Stimulated activated CD8-positive, alpha-beta memory T cell treated with anti-CD3 and anti-CD28 coated beads, Interleukin-4, amount 100 ng/mL, for 4 hours (primary cell): ENCODE measurements at places on chromosomes 16 and 17.

DNA sequence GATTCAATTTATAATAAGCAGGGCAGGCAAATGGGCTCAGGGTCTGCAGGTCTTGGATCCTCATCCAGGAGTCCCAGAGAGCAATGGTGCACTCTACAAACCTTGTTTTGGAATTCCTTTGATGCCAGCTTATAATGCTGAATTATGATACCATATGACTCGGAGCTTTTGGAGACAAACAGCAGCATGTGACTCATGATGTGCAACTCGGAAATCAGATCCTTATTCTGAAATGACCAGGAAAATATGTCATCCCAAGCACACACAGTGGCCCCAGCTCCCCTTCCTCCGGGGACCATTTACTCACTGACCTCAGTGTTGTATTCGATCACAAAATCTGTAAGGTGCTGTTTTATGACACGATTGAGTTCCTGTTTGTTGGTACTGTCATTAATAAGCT, 20.2 kb upstream of the UMOD start:
- DNase-seq: no peak

- no peak for DNase-seq
Measured at GRCh38 chr17:73719588-73720071, 75.4 kb upstream of the SDK2 start.

DNA sequence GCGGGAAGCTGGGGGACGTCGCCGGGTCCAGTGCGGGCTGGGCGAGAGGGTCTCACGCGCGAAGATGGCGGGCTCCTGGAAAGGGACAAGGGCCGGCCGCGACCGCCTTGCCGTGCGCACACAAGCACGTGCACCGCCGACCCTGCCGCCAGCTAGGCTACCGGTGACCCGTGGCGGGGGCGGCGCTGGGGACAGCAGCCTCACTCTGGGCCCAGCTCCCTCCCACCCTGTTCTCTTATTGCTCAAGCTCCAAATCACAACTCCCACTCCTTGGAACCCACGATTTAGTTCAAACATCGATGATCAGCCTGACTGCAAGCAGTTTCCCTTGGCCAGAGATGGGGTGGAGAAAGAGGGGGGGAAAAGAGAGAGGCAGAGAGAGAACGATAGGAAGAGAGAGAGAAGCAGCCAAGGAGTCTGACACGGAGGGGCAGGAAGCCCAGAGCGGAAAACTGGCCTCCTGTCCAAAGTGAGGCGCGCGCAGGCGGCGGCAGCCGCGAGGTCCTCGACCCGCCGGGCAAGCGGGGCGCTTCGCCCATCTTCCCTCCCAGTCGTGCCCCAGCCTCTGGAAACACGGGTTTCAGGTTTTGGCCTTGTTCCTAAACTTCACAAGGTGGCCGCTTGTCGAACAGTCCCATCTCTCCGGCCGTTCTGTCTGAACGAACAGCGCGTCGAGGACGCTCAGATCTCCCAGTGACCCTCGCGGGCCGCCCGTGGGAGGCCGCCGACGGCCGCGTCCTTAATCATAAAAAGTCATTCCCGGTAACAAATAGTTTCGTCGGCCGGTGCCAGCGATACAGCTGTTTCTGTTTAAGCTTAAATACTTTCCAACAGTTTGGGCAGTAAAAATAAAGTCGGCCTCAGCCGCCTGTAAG, 1.7 kb upstream of the CBX8 start:
- no peak for DNase-seq

DNA sequence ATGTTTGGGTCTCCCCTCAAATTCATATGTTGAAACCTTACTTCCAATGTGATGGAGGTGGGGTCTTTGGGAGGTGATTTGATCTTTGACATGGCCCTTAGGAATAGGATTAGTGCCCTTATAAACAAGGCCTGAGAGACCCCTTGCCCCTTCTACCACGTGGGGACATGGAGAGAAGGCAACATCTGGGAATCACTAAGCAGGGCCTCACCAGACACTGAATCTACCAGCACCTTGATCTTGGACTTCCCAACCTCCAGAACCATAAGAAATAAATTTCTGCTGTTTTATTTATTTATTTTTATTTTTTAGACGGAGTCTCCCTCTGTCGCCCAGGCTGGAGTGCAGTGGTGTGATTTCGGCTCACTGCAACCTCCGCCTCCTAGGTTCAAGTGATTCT, 40.1 kb downstream of the GDE1 start:
- no peak for DNase-seq

DNA sequence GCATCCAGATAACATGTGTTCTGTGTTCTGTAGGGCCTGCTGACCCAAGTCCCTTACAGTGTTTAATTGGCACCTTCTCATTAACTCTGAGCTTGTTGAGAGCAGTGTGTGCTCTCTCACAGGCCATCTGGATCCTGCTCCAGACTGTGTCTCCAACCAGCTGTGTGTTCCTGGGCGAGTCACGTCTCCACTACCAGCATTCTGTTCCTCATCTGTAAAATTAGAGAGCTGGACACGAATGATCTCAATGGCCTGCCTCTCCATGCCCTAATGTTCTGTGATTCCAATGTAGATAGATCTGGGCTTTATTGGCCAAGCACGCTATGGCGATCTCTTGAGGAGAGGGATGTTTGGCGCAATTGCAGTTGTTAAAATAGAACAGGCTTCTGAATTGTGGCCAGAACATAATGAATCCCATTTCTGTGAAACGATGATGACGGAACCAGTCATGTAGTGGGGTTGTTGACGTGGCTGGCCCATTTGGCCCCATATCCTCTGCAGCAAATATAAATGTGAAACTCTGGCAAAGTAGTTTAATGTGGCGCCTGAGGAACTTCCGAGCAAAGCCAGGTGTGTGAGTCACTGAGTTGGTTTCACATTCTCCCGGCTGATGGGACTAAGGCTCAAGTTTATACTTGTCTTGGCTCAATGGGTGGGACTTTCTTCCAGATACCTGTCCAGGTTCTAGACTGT, 22.2 kb downstream of the TBX4 start:
- DNase-seq: no peak

GRCh38 chr17:45150911-45151809, 2.9 kb downstream of the HEXIM1 start:
- no peak for DNase-seq

DNA sequence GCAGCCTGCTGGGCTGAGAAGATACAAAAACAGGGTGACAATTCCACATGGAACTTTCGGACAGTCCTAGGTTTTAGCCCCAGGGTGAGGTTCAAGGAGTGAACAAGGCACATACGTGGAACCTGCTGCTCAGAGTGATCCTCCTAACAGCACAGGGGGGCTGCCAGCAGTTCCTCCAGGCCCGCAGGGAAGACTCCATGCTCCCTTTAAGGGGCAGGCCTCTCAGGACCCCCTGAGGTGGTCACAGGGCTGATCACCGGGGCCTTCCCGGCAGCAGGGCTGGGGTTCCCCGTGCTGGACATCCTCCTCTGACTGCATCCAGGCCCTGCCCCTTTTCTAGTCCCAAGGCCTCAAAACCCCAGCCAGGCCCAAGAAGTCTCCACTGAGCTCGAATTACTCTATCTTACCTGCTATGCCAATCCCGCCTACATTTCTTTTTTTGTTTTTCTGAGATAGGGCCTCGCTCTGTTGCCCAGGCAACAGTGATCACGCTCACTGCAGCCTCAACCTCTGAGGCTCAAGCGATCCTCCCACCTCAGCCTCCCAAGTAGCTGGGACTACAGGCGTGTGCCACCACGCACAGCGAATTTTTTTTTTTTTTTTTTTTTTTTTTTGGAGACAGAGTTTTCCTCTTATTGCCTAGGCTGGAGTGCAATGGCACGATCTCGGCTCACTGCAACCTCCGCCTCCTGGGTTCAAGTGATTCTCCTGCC, 10.4 kb downstream of the CANT1 start:
- no peak for DNase-seq

DNA sequence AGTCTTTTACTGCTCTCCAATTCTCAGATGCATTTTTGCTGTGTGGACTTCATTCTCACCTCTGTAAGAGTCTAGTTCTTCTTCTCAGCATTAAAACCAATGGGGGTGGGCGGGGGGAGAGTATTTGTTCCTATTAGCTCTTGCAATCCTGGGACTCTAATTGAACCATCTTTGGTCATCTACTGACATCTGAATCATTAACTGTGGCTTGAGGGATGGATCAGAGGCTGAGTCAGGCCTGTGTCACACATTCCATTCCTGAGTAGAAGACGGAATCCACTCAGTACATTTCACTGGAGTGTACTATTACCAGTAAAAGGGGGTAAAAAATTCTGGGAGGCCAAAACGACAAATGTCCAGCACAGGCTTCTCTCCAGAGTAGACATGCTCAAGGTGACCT, 12.8 kb upstream of the ZNF23 start:
- DNase-seq: no peak

- no peak for DNase-seq
Measured at GRCh38 chr17:46732754-46733398, 85.6 kb downstream of the WNT3 start.

DNA sequence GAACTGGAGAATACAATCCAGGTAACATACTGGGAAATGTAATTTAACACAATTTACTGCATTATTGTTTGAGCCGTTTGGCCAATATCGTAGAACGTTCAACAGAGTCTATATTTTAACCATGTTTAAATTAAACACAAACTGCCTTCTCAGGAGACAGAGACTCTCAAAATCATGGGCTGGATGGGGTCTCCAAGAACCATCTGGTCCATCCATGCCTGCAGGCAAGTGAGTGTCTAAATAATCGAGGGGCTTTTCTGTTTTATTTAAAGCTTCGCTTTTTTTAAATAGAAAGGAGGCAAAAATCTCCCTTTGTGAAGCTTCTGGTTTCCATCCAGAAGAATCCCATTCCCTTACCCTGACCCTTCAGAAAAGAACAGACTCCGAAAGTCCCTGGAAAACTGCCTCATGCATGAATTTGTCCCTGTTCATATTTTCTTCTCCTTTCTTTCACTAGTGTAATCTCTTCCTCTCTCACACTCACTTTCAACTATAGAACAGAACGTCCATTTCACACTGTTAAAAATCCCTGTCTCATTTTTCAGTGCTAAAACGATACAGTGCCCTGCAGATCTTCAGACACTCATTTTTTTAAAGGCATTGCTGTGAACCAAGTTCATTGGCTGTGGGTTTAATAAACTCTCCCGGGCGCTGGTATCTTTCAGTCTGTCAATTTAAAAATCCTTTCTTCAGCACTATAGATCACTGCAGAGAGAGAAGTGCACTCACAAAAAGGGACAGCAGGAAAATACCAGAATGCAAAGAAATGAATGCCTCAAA, 111.4 kb upstream of the TOM1L1 start:
- DNase-seq: no peak

DNA sequence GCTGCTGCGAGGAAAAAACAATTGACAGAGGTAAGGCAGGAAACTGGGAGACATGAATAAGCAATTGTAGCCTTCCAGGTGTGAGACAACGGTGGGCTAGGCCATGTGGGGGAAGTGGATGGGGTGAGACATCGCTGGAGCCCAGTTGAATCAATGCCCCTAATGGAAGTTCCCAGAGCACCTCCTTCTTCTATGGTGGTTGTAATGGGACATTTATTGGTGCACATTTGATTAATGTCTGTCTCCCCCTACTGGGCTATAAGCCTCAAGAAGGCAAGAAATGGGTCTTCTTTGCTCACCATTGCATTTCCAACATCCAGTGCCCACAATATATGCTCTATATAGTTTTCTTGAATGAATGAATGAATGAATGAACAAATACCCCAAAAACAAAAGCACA, 22.7 kb upstream of the CD300E start:
- no peak for DNase-seq

DNA sequence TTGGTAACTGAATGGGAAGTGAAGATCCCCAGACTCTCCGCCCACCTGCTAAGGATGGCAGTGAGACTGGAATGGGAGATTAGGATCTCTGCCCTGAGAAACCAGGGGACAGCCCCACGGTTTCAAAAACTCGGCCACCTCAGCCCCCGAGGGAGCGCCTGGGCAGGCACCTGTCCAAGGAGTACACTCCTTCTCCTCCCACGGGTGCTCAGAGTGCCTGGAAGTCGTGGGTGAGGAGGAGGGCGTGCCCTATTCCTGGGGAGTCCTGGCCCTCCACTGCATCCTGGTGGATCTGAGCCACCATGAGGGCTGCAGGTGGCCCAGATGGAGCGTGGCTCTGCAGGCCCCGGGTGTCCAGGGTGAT, 78.5 kb downstream of the MGAT5B start:
- DNase-seq: no peak

DNA sequence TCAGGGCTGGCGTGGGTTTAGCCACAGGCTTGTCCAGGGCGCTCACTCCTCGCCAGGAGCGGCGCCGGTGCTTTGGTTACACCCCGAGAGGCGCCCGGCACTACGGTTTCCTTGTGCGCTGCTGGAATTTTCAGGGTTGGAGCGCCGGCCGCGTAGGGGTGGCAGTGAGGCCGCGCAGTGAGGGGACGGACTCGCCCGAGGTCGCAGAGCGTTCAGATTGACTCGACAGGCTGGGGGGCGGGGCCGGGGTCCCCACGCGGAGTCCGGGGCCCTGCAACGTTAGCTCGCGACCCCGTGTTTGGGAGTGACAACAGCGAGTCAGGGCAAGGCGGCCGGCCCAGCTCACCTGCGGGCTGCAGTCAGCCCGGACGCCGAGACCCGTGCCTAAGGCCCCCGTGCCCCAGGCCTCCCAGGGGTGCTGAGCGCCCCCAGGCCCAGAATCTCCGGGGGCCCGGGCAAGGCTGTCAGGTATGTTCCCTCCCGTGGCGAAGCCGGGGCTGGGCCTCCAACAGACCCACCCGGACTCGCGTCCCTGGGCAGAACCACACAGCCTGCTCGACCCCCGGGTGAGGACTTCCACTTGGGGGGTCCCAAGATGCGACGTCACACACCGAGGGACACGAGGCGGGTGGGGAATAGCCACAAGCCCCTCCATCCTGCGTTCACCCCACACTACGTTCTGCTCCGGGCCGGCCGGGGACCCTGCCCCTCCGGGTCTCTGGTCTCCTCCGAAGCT, 1.3 kb upstream of the ACTG1 start:
- DNase-seq: no peak

DNA sequence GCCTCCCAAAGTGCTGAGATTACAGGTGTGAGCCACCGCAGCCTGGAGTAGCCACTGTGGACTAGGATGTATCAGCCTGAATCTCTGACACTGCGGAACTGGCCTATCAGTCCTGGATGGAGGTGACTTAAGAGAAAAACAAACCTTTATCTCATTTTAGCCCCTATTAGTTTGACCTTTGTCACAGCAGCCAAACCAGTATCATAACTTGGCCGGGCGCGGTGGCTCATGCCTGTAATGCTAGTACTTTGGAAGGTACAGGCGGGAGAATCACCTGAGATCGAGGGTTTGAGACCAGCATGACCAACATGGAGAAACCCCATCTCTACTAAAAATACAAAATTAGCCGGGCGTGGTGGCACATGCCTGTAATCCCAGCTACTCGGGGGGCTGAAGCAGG, 51.8 kb upstream of the USP7 start:
- DNase-seq: no peak

- DNase-seq: no peak
Measured at GRCh38 chr16:30660424-30661261, 2.4 kb downstream of the FBRS start.

DNA sequence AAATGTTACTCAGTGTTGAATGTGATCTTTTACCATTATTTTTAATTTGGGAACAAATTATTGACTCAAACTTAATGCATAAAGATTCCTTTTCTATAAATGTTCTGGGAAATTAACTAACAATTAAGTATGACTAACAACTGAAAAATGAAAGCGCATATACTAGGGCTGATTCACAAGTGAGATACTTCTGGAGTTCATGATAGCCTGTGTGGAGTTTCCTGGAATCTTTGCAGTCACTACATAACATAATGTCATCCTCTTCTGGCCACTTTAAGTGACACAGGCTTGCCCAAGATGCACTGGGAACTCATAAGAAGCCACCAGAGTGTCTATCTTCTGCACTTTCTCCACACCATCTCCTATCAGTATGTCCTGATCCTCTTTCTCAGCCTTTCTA, 450.3 kb upstream of the CDH11 start:
- no peak for DNase-seq

GRCh38 chr17:82021107-82021899, 1.4 kb downstream of the CENPX start:
- no peak for DNase-seq
